ENCODE measurements at places on chromosomes 3 and 15.

DNA sequence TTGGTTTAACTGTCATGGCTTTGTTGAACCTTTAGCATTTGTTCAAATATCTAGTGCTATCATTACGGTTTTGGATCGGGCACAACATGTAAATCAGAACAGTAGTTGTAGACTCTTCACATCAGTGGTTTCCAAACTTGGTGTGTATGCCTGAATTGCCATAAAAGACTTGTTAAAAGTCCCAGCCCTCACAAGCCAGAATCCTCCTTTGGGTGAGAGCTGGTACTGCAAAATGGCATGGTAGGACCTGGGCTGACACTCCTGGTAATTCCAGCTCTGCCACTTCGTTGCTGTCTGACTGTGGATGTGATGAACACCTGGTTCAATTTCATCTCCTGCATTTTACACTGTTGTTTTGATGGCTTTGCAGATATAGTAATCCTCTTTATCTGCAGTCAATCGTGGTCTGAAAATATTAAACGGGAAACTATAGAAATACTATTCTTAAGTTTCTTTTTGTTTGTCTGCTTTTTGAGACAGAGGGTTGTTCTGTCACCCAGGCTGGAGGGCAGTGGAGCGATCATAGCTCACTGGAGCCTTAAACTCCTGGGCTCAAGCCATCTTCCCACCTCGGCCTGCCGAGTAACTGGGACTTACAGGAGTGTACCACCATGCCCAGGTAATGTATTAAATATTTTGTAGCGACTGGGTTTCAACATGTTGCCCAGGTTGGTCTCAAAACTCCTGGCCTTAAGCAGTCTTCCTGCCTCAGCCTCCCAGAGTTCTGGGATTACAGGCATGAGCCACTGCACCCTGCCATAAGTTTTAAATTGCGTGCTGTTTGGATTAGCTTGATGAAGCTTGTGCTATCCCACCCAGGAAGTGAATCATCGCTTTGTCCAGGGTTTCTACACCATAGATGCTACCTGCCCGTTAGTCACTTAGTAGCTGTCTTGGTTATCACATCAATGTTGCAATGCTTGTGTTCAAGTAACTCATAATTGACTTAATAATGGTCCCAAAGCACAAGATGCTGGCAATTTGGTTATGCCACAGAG is 61.6 kb downstream of the RAB7A start:
- peak; percentile 71 for DNase-seq

- DNase-seq = no peak
Observed at GRCh38 chr3:147838652-147839051, 429.5 kb downstream of the ZIC1 start.

DNA sequence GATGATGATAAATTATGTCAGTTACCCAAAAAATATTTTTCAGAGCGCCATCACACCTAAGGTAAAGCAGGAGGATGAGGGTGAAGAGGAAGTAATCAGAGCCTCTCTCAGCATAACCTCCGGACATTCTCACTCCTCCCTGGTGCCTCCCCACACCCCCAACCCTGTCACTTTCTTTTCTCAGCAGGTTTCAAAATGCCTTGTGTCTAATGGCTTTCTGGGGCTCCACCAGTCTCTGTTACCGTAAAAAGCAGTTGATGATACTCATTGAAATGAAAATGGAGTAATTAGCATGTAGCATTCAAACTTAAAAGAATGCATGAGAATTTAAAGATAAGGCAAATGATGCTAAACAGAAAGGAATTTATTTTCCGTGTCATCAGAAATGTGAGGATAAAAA is 180.0 kb downstream of the ERC2 start:
- DNase-seq = no peak

- DNase-seq = no peak
Observed at GRCh38 chr15:67089217-67090193, 24.1 kb downstream of the SMAD3 start.

DNA sequence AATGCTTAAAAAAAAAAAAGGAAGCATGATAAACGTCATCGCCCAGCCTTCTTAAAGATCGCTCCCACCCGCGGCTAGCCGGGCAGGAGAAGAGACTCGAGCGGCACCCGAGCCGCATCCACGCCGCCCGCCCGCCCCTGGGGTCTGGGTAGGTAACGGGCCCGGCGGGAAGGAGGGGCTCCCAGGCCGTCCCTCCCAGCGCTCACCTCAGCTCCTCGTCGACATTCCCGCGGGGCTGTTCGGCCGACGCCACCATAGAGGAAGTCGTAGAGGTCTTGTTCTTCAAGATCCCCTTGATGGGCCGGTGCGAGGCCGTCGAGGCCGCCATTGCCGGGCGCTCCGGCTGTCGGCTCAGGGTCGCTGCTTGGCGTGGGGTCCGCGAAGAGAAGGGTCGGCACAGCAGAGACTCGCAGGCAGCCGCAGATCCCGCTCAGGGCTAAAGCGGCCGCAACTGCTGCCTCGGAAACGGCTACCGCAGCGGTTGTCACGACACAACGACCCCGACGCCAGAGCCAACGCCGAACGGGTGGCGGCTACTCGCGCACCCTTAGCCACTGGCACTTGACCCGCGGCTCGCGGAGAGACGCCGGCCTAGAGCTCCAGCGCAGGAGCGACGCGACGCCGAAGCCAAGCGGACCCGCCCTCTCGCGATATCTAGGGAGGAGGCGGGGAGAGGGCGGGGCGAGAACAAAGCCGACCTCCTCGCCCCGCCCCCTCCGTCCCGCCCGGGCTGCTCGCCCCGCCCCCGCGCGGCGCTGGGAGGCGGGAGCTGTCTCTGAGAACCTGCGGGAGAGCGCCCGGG is at the start of gene PPP1R2:
TSS of gene PPP1R2 (minus strand) at position 628 of the 802 bp plus-strand sequence. CDS start at position 328, 300 bp downstream.
- peak; percentile 96 for DNase-seq

- no peak for DNase-seq
Observed at GRCh38 chr3:173983343-173983742, 585.8 kb downstream of the NLGN1 start.

DNA sequence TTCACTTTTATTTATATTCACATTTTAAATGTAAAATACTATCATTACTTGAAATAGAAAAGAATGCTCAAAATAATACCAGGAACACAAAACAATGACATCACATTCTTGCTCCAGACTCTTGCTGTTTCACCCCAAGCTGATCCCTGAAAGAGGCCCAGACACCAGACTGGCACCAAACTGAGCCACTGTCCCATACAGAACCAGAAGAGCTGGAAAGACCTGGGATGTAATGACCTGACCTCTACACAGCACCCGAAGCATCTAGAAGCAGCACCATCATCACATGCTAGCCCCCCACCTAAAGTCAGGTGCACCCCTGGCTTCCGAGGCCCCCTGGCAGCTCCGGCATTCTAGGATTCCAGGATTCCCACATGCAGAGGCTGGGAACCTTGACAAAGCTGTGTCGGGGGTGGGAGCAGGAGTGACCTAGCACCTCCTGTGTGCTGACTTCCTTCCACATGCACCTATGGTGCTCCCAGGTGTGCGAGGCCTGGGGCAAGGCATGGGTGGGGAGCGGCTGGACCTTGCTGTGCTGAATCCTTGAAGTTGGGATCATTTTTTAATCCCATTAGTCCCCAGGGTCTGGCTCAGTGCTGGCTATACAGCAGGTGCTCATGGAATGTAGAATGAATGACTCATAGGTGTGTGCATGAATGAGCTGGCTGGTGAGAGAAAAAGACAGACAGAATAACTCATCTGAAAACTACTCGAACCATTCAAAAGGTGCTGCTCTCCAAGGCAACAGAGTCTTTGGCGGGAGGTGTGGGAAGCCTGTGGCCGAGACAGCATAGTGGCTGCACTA is 144.7 kb upstream of the IQSEC1 start:
- no peak for DNase-seq

DNA sequence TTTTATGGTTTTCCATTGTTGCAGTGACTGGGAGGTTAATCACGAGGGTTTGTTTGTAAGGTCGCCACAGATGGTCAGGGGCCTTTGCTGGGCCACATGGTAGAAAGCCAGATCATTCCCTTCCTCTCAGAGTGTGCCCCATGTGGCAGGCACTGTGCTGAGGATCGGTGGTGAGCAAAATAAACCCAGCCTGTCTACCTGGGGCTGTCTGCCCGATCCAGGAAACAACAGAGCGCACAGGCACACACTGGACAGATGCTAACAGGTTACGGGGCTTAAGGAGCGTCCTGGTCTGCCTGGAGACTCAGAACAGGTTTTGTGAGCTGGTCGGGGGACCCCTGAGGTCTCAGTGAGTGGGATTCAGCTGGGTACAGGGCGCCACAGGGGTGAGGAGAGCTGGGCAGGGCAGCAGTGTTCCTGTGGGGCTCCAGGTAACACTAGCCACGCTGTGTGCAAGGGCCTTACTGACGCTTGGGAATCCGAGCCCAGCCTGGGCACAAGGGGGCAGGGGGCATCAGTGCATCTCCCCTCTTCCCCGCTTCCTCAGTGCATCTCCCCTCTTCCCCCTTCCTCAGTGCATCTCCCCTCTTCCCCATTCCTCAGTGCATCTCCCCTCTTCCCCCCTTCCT is 136.4 kb downstream of the DNAJB8 start:
- DNase-seq = no peak

GRCh38 chr3:88061746-88062145 is 2.7 kb downstream of the ZNF654 start:
- no peak for DNase-seq

GRCh38 chr3:70742081-70742480 is 429.6 kb upstream of the MDFIC2 start:
- DNase-seq = no peak

DNA sequence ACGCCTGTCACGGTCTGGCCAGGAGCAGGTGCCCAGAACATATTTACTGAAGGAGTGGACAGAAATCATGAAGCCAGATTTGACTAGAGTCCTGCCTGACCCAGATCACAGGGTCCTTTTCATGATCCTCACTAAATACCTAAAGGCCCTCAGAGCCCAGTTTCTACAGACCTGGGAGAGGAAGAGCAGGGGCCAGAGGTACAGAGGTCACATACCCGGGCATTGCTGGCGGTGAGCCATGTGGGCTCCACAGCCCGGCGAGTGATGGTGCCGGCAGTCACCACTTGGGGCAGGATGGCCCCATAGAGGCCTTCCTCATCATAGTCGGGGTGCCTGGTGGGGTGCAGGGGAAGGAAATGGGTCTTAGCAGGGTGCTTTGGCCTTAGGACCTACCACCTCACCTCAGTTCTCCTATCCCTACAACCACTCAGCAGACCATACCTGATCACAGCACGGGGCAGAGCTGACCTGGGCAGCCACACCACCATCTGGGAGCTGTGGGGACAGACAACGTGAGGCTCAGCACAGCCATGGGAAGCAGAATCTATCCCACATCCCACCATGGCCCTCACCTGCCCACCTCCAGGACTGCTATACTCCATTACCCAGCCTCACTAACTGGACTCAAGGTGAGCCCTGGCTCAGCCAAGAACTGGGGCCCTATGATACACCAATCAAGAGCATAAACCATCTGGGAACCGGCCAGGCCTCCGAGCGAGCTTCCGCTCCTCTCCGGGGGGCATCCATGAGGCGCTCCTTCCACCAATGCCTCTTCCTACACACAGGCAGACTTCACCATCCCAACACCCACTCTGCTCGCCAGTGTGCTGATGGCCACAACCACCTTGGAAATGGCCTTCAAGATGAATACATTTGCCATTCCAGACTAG is 12.9 kb downstream of the POLG start:
- DNase-seq = no peak

DNA sequence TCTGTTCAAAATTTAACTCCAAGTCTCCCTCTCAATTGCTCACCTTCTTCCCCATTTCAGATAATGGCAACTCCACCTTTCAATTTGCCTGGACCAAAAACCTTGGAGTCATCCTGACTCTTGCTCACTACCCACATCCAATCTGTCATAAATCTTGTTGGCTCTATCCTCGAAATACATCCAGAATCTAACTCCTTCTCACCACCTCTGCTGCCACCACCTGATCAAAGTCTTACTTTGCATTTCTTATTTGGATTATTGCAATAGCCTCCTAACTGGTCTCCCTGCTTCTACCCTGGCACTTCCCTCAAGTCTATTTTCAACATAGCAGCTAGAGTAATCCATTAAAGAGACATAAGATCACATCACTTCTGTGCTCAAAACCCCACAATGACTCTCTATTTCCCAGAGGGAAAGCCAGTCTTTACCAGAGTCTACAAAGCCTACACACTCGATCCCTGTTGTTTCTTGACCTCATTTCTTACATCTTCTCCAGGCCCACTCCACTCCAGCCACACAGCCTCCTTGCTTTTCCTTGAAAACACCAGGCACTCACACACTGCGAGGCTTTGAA is 86.6 kb downstream of the GPR156 start:
- DNase-seq = no peak

GRCh38 chr3:189967254-189967865 is 153.3 kb downstream of the P3H2 start:
- no peak for DNase-seq

DNA sequence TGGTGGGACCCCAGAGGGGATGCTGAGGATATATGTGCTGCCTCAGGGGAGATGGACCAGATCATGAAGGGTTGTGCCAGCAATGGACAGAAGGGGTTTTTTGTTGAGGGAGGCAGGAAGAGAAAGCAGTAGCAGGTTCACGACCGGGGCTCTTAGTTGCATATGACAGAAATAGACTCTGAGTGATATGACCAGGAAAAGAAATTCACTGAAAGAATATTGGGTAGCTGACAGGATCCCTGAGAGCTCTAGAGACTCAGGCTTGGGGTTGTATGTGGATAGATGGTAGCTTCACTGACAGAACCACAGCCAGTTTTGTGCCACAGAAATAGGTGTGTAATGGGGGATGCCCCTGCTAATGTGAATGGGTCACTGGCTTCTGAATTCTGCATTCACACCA is 241.6 kb downstream of the ZNF621 start:
- no peak for DNase-seq

- peak; percentile 90 for DNase-seq
Observed at GRCh38 chr3:194070634-194071409, 65.1 kb upstream of the HES1 start.

DNA sequence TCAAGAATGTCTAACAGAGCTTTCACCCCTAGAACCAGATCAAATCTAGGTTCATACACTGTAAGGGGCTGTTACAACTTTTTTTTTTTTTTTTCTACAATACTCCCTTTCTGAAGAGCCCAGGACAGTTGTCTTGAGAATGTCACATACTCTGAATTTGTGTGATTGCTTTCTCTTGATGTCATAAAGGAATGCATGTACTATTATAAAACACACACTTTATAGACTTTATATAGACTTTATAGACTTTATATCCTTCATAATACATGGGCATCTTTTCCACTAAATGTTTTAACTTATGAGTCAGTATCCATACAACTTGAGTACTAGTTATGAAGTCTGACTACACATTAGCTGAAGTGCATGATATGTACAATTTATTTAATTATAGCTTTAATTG is 26.3 kb downstream of the RFX7 start:
- no peak for DNase-seq

DNA sequence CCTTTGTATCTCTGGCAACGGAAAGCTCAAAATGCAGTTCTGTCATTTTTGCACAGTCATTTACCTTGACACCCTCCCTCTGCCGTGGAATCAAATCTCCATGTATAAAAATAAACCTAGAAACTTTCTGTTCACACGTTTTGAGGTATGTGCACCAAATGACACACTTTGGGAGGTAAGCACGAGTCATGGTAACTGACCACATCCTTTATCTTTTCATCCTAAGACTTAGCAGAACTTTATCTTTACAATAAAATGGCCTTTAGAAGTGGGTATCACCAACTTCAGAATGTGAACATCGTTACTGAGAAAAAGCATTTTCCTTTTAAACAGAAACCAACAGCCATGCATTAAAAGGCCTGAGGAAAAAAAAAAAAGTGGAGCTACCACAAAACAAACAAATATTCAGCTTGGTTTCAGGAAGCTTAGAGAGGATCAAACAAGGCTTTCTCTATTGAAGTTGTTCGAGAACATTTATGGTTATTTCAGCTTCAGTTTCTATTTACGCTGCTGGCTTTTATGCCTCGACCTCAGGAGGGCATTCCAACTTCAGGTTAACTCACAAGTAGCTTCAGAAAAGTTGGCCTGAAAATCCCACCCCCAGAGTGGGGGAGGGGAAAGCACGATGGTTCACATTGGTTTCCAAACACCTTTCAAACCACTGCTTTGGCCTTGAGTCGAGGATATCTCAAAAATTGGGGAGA is 171.1 kb upstream of the ICE2 start:
- peak; percentile 73 for DNase-seq

All from activated CD8-positive, alpha-beta memory T cell treated with anti-CD3 and anti-CD28 coated beads for 24 hours (primary cell).